ENCODE measurements at places on chromosomes 3 and 15.

- no peak for DNase-seq
Observed at GRCh38 chr15:90062023-90062442, 40.2 kb downstream of the IDH2 start.

DNA sequence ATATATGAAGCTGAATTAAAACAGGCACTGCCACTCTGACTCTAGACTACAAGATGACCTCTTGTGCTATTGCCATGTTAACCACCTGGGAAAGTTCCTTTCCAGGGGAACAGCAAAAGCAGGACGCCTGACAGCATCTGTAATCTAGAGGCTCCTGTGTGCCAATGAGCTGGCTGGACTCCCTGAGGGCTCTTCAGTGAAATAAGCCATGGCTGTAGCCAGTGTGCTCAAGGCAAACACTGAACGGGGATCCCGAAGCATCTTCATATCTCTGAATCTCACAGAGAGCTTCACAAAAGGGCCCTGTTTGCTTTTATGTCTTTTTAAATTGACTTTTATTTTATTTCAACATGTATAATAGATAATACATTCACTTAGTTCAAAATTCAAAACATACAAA, 57.2 kb downstream of the BFSP2 start:
- no peak for DNase-seq

DNA sequence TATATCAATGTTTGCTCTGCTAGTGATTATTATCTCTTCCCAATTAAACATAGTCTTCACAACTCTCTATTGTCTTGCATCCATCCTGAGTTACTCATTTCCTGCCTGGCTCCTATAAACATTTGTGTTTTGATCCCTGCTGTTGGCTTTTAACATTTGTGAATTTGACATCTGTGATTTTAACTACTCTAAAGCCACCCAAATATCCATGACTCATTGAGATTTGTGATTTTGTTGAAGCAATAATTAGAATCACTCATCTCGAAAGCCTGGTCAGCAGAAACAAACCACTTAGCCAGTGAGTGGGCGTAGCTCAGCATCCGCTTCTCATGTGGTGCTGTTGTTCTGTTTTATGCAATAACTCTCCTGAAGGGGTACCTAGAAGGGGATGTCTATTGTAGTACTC, 174.3 kb upstream of the ZBTB20 start:
- DNase-seq = no peak

DNA sequence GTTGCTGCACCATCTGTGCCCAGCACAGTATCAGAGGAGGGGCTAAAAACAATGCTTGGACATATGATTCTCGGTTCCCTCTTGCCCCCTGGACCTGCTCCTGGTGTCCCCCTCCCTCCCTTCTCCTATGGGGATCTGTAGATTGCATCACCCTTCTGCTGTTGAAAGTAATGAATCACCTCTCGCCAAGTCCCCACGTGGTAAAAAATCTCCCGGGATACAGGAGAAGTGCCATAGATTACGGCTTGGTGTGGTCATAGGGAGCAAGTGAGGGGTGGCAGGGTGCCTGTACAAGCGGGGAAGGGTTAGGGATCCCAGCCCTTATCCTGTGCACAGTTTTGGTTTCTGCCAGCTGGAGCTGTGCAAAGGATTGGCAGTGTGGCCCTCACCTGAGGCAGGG, 37.7 kb downstream of the AMOTL2 start:
- DNase-seq = no peak

DNA sequence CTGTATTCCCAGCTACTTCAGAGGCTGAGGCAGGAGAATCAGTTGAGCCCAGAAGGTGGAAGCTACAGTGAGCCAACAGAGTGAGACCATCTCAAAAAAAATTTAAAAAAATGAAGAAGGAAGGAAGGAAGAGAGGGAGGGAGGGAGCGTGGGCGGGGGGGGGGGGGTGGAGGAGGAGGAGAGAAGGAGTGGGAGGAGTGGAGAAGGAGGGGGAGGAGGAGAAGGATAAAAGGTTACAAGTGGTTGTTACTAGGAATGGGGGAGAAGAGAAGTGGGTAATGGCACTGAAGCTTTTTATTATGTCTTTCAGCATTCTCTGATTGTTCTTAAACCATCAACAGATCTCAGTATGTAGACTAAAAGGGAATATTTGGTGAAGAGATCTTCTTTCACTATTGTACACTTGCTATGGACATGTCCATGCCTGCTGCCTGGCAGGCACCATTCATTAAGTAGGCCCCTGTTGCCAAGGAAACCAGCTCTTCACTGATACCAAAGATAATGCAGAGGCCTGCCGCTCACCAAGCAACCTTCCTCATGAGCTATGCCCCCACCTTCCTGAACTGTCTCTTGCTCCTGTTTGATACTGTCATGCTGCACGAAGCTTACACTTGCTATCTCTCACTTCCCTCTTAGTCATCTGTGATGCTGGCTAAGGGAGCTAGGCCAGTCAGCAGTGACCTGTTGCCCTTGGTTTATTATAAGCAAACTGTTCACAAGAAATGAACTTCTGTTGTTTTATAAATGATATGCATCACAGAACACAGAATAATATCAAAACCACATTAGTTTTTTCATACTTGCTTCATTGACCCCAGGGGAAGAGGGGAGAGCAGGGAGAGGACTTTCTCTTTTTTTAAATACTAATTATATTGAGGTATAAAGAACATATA, 23.1 kb downstream of the EPM2AIP1 start:
- no peak for DNase-seq

- no peak for DNase-seq
Observed at GRCh38 chr15:28043691-28044091, 55.4 kb downstream of the OCA2 start.

GRCh38 chr3:72423643-72424042, 424.6 kb downstream of the SHQ1 start:
- DNase-seq = no peak

DNA sequence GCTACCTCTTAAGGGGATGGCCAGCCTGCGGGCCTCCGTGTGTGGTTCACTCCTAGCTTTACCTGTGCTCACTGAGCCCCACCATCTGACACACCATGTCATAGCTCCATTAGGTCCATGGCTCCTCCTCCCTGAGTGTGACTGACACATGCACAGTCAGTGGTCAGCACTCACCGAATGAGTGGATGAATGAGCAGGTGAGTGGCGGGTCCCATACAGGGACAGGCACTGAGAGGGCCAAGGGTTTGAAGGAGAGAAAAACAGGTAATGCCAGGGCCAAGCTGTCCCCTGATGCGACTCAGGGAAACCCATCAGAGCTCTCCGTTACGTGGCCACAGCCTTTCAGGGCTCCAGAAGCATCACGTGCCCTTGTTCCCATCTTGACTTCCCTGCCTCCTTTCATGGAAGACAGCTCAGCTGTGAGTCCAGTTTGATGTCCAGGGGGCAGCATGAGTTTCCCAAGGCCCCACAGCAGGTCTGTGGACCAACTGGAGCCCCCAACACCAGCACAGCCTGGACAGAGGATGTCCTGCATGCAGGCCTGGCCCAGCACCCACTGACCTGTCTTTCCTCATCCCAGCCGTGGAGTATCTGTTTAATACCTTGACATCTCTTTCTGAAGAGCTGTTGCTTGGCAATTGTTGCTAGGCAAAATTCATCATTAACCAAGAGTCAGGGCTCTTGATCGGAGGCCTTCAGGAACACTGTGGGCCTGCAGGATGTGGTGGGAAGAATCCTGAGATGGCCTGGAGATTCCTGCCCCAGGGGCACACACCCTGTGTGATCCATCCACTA, 84.4 kb downstream of the PLXNA1 start:
- DNase-seq = no peak

DNA sequence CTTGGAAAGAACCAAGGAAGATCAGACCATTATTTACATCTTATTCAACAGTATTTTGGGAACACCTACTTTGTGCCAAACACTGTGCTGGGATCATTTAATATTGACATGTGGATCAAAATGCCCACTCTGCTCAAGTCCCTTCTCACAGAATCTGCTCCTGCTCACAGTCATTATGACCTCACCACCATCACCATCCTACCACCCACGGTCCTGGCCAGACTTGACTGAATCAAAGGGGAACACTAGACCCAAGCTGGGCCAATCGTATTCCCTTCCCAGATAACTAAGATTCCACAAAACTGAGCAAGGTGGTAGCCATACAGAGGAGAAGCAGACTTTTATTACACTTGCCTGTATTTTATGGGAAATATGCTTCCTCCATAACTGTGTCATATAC, 3.4 kb upstream of the CEP152 start:
- DNase-seq = no peak

DNA sequence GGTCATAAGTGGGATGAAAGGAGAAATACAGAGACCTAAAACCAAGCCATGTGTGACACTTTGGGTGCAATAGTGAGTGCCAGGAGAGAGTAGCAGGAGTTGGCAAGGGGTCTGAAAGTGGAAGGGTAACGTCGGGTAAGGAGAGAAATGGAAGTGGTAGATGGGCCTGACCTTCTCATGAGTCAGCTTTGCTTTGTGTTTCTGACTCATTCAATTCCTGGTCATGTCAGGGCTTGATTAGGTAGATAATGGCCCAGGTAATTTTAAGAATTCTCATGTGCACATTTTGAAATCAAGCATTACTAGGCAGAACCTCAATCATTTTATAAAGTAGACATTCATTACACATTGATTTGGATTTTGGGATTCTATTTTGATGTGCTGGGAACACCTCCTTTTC, 262.5 kb downstream of the SOX2 start:
- DNase-seq = no peak

- DNase-seq = no peak
Observed at GRCh38 chr3:66480666-66481065, 20.2 kb downstream of the LRIG1 start.

- no peak for DNase-seq
Observed at GRCh38 chr15:60652870-60653269, 173.9 kb upstream of the ICE2 start.

GRCh38 chr3:197613199-197613598, 57.4 kb upstream of the BDH1 start:
- DNase-seq = no peak

DNA sequence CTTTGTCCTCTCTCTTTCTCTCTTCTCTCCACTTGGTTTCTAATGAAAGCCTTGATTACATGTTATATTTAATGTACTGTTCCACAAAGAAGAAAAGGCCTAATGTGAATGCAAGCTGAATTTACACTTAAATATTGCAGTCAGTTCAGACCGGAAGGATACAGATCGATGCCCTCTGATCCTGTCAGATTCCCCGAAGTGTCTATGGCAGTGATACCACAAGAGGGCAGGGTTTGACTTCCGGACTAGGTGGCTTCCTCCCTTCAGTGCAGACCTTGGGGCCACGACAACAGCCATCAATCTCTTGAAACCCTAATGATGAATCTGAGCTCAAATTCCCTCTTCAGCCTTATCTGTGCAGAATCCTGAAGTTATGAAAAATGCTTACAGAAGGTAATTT, 29.5 kb downstream of the AGTR1 start:
- DNase-seq = no peak

DNA sequence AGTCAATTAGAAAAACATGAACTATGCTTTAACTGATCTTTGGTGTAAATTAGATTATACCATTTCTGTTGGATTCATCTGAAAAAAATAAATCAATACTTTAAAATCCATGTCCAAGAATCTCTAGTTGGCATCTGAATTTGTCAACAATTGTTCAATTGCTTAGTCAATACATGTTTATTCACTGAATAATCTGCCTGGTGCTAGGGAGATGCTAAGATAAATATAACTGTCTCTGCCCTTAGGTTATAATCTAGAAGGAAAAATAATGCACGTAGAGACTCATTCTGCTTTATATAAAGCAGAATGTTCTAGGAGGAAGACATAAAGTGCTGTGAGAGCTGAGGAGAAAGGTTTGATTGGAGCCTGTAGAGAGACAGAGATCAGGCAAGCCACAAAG, 537.2 kb upstream of the IL12A start:
- no peak for DNase-seq

DNA sequence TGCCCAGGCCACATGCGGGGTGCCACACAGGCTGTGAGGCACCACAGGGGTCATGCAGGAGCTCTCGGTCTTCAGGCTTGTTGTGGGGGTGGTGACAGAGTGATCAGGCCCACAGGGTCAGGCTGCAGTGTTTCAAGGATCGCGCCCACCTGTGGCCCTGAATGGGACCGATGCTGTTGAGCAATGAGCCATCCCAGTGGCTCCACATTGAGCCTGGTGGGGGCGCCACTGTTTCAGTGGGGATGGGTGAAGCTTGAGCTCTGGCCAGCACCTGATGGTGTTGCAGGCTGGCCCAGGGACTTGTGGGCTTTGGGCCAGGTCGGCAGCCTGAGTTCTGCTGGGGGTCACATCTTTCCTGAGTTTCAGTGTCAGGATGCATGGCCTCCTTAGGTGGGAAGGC, 230.1 kb downstream of the UBE3A start:
- no peak for DNase-seq

DNA sequence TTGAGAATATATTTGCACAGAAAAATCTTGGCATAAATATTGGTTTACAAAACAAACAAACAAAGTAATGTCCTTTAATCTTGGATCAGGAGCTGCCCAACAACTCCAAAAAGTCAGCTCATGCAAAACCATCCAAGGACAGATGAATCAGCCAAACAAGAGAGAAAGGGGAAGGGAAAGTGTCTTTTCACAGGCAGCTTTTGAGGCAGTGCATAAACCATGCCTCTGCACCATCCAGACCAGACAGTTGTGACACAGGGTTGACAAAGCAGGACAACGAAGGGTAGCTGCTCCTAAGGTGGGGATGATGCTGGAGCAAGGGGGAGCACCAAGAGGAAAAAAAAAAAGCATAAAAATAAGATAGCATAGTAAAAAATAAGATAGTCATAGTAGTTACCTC, 8.7 kb downstream of the CD86 start:
- no peak for DNase-seq

GRCh38 chr15:62075595-62076277, 9.0 kb downstream of the C2CD4A start:
- DNase-seq = no peak

DNA sequence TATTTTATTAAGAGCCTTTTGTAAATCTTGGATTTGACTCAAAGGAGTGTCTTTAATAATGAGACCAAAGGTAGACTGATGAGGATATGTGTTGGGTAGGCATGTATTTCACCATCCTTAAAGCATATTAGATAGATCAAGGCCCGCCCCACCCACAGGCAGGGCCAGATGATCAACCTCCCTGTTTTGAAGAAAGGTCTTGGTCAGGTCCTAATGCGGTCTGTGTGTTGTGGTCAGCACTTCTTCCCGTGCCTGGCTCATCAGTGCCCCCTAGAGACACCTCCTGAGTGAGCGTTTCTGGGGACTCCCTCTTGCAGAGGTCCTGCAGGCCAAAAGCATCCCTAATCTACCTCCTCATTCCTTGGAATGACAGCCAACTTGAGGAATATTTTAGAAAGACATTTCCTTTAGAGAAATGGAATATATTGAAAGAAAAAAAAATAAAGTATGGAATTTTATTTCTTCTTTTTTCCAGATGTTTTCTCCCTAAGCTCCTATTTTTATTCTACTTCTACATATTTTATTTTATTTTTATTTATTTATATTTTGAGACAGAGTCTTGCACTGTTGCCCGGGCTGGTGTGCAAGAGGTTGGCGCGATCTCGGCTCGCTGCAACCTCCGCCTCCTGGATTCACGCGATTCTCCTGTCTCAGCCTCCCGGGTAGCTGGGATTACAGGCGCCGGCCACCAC, 6.0 kb downstream of the TM4SF4 start:
- DNase-seq = no peak

GRCh38 chr3:188905547-188905946, 266.2 kb upstream of the TPRG1 start:
- no peak for DNase-seq
